ENCODE measurements at places on chromosomes 16 and 17. TPM values are rescaled to one million over a fixed set of nuclear protein-coding genes. Genes with fewer than 3 reads are reported as not detected.

The VAT1L gene
- 0.32 TPM for total RNA-seq

The RGS9 gene
- total RNA-seq: 8.7 TPM

The CDH13 gene
- total RNA-seq: 27.2 TPM

The KRT23 gene
- 1.1 TPM for total RNA-seq

DNA sequence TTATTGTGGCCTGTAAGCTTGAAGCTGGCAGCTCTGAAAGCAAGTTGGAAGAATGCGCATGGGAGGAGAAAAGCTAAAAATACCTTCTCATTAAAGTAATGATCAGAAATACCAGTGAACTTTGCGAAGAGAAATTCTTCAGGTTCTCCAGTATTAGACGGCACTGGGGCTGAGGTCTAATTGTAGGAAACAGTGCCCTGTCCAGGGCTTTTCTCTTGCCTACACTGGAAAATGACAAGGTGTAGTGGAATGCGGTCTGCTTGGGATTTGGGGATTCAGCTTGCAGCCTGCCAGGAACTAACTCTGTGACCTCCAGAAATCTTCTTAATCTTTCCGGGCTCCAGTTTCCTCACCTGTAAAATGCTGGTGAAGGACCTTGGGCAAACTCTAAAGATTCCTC, 53.3 kb upstream of the KCNJ16 start:
- H3K4me3 ChIP-seq: no peak overlapping the region
- H3K4me1 ChIP-seq: no peaks in the 10 kb centered on the region
- no peaks in the 10 kb centered on the region for H3K36me3 ChIP-seq
- H3K27ac ChIP-seq: no peak overlapping the region

DNA sequence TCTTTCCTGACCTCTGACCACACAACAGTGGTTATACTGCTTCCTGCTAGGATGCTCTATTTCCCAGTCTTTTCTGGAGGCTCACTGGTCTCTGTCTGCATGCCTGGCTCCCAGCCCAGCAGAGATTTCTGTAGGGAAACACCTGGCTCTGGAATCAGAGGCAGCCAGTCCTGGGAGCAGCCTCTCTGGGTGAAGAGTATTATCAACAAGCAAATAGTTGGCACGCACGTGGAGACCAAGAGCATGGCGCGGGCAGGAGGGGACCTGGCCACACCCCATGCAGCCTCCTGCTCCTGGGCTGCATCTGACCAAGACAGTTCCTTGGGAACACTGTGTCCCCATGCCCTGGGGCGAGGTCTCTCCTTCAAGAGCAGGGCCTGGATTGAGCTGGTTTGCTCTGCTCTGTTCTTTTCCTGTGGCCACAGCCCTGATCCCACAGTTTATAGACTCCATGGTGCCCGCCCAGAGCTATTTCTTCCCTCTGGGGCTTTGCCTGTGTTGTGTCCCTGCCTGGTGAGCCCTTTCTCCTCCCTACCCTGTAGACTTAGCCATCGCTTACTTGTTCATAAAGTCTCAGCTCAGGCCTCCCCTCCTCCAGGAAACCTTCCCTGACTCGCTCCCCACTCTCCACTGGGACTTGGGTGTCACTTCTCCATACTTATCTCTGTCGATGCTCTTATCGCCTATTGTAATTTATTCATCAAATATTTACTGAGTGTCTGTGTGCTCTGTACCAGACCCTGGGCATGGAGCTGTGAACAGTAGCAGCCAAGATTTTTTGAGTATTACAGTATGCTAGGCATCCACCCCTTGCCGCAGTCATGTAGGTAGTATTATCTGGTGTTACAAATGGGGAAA, 60.6 kb downstream of the SCNN1B start:
- no peak overlapping the region for H3K4me3 ChIP-seq
- H3K4me1 ChIP-seq: no peaks in the 10 kb centered on the region
- DNase-seq: peak; percentile 91
- no peaks in the 10 kb centered on the region for H3K36me3 ChIP-seq

DNA sequence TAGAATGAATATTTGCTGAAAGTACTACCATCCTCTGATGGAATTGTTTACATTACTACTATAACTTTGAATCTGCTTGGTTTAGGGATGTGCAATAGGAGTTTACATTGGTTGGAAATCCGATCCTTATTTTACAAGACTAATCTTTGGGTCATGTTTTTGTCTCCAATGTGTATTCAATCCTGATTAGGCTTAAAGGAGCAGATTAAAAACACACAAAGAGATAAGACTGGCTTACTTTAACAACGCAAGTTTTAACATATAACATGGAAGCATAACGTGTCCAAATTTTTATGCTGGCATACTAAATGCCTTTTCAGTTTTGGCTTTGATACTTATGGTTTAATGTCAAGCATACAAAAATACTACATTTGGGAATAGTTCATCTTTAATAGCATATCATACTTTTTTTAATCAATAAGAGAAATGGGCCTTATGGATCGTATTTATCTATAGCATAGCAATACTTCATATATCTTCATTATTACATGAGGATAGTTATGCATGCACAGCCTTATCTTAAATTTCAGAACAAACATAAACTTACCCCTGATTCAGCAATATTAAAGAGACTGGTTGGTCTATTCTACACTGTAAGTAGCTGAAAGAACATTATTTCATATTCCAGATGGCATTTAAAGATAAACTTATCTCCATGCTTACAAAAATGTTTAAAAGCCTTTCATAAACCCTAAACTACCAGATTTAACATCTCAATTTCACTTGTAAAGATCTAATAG, 69.9 kb upstream of the NACA2 start:
- H3K4me3 ChIP-seq: no peak overlapping the region
- DNase-seq: no peak
- H3K27ac ChIP-seq: no peak overlapping the region

- H3K27me3 ChIP-seq: no peaks in the 10 kb centered on the region
- no peak overlapping the region for H3K4me3 ChIP-seq
- no peaks in the 10 kb centered on the region for H3K36me3 ChIP-seq
Measured at GRCh38 chr16:50972876-50973275, 178.2 kb downstream of the SALL1 start.

DNA sequence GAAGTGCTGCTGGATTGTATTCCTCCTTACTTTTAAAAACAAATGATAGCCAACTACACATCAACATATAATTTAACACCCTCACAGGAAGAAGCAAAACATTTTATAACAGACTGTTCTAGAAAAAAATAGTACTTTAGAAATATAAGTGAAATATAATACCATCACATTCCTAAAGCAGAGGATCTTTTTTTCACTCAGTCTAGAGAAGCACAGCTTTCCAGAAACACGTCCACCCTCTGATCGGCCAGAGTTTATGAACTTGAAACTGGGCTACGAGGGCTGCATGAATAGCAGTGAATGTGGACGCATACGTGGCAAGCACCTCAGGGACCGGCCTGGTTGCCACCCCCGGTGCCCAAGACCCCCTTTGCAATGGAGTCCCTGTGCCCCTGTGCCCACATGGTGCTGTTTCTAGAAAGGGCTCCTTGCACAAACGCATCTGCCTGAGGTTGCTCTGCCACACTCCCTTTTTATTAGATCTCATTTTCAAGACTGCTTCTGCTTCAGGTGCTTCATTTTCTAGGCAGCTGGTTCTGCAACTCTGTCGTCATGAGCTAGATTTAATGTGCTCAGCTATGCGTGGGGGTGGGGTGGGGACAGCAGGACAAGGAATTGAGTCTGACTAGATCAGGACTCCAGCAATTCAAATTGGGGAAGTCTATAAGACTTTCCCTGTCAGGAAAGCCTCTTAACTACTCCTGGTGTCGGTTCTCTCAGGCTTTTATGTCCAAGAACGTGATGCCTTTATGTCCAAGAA, 29.1 kb upstream of the ERN1 start:
- H3K27me3 ChIP-seq: no peaks in the 10 kb centered on the region
- H3K4me1 ChIP-seq: peaks cover 32% of the 10 kb centered on the region
- no peak for DNase-seq
- H3K27ac ChIP-seq: no peak overlapping the region
- no peak overlapping the region for H3K4me3 ChIP-seq

DNA sequence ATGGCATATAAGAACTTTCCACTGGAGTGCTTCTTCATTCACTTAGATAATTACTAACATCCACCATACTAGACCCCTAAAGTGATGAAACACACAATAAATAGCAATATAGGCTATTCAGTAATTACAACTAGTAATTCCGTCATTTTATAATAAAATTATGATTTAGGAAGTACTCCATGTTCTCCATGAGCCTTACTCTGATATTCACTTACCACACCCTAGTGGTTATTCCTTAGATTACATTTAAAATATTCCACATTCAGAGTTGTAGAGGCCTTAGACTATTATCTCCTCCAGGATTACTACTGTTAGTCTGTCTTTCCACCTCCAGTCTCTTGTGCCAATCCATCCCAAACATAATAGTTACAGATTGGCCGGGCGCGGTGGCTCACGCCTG, 62.4 kb downstream of the STH start:
- H3K36me3 ChIP-seq: peaks cover 36% of the 10 kb centered on the region
- no peak for DNase-seq
- no peak overlapping the region for H3K27ac ChIP-seq

- peak within 1 kb of the TSS; percentile 11 for H3K27ac ChIP-seq
Measured at GRCh38 chr16:82626791-82627261, at the start of gene CDH13. CDH13 (plus strand) TSS chr16:82626969.
